CD4-positive, alpha-beta memory T cell (primary cell): ENCODE measurements at places on chromosomes 7 and 10. TPM values are rescaled to one million over a fixed set of nuclear protein-coding genes. Genes with fewer than 3 reads are reported as not detected.

The INA gene
- not detected for polyA plus RNA-seq

DNA sequence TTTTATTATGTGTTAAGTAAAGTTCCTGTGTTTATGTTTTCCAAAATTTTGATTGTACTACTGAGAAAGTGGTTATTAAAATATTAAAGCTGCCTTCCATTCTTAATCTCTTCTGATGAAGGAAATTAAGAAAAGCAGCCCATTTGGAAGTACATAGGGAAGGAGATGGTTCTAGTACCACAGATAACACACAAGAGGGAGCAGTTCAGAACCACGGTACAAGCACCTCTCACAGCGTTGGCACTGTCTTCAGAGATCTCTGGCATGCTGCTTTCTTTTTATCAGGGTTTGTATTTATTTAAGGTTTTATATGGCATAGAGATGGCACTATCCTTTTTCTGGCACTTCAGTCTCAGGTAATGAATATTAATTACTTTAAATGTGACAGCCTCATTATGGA is 111.6 kb downstream of the PHTF2 start:
- H3K27ac ChIP-seq = no peak overlapping the region
- DNase-seq = no peak
- peaks cover 22% of the 10 kb centered on the region for H3K4me1 ChIP-seq
- no peak overlapping the region for H3K4me3 ChIP-seq

The NUDT13 gene
- 1.6 TPM for polyA plus RNA-seq

DNA sequence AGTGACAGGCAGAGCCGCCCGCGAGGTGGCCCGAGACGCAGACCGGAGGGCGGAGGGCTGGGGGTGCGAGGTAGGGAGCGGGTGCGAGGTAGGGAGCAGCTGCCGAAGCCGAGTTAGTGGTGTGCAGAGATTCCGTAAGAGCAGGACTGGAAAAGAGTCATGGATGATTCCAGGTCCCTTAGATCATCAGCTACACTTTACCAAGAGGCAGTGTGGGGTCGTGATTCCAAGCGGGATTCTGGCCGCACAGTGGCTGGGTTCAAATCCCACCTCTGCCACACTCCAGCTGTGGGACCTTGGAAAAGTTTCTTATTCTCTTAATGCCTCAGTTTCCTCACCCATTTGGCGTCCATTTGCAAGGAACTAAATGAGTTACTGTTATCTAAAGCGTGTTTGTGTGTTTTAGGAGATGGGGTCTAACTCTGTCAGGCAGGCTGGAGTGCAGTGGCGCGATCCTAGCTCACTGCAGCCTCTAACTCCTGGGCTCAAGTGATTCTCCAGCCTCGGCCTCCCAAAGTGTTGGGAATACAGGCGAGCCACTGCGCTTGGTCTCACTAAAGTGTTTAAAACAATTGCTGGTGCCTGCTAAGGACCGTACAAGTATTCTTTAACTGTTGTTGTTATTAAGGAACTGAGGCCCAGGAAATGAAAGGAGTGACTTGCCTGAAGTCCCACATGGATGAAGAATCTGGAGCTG is 1.1 kb downstream of the NDUFB2 start:
- H3K27me3 ChIP-seq = no peaks in the 10 kb centered on the region
- DNase-seq = no peak
- peak overlapping the region; percentile 89 for H3K27ac ChIP-seq

The HMX2 gene
- polyA plus RNA-seq = not detected
